Stimulated activated CD4-positive, alpha-beta T cell treated with anti-CD3 and anti-CD28 coated beads, Interleukin-4, amount 100 ng/mL, for 1 hour (primary cell): ENCODE measurements at places on chromosomes 5 and 9.

DNA sequence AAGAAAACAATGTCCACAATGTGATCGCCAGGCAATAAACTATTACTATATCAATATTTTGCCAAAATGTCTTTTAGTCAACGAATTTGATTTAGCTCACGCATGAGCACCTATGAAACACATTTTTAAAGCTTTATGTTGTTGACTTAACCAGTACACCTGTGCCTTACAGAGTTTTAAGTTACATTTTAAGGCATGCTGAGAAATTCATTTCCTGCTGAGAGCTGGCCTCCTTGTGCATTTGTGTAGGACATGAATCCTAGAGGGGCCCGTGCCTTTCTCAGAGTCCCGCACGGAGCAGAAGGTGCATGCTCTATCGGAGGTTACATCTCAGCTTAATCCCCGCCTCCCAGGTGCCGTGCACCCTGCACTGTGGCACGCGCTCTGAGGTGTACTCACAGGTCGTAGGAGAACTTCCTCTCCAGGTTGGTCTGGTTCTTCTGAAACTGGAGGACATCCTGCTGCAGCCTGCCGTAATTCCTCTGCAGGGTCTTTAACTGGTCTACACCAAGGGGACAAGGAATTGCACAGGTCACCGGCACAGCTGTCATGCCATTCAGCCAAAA lies 53.2 kb downstream of the GOLM1 start:
- no peak for DNase-seq

DNA sequence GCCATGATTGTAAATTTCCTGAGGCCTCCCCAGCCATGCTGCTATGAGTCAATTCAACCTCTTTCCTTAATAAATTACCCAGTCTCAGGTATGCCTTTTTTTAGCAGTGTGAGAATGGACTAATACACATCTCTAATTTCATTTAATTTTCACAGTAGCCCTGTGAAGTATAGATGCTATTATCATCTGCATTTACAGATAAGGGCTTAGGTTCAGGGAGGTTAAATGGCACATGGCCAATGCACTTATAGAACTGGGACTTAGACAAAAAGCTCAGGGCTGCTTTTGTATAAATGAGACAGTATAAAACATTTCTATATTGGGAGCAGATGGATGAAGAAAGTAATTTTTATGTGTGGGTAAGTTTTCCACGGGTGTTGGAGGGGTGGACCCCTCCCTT lies 62.9 kb upstream of the PANK3 start:
- no peak for DNase-seq

GRCh38 chr5:104061707-104062106 lies 499.1 kb upstream of the NUDT12 start:
- DNase-seq, result no peak

DNA sequence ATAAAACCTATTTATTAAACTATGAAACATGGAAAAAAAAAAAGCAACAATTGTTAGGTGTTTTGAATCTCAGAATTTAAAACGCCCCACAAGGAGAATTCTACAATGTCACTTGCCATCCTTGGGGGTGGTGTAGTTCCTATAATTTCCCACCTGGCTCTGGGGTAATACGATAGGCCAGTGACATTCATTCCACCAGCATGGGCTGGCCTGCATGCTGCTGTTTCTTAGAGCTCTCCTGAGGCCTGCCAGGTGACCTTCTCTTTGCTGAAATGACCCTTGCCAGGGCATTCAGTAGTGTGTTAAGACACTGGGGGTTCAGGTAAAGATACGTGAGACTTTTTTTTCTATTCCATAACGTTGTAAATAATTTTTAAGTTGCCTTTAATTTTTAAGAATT lies 10.0 kb upstream of the ARHGEF28 start:
- no peak for DNase-seq

GRCh38 chr5:167759057-167759821 lies 532.2 kb upstream of the WWC1 start:
- no peak for DNase-seq

DNA sequence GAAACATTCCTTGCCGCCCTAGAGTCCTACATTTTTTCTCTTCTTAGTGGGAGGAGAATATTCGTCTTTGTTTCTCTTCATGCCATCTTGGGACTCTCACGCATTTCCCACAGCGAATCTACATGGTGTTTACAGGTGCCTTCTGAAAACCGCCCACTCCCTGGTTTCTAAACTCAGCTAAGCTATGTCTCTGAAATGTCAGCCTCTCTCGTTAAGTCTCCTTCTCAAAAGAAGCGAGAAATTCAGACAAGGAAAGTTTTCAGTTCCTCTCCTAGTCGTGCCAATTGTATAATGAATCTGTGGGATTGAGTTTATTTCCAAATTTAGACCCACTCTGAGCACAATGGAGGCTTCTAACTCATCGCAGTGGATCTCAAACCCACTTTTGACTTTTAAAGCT lies 186.8 kb upstream of the NFIB start:
- no peak for DNase-seq

DNA sequence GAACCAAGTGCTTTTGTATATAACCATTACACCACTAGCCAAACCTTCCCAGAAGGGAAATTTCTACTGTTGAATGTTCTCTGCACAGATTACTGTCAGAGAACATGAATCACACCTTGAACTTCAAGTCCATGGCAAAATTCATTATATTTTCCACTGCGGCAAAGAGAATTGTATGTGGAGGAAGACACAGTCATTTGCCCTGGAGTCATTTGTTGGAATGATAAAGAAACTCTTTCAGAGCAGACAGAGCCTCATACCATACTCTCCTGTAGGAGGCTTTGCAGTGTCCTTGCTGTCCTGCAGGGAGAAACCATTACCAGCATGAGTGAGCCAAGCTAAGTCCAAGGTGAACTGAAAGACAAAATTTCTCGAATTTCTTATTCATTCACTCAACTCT lies 369.0 kb downstream of the ARHGEF28 start:
- DNase-seq, result no peak

- no peak for DNase-seq
Observed at GRCh38 chr9:107700847-107701246, 211.3 kb upstream of the KLF4 start.

DNA sequence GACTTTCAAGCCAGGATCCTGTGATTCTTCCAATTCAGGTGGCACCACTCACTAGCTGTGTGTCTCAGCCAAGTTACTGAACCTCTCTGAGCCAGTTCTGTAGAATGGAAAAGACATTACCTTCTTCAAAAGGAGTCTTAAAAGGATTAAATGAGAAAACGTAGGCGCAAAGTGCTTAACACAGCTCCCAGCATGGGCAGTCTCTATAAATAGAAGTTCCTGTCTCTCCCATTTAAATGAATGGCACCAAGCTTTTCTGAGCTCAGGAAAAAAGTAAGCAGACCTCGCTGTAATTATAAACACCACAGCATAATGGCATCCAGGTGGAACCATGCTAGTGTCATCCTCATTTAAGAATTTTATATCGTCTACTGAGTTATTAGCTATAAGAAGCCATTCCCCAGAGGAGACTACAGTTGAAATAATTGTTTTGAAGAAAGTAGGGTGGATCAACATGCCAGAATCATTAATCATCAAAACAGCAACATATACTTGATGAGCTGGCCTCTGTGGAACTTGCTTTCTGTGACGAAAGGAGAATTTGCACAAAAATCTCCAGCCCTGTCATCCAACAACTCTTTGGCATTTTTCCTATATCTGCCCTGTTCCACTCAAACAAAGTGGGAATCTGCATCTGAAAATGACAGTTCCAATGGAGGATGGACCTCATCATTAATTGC lies 188.9 kb downstream of the SPOCK1 start:
- no peak for DNase-seq
